ENCODE measurements at places on chromosomes 7 and 10.
A peak's percentile ranks its signal among the peaks of the same experiment; 100 is the strongest.

DNA sequence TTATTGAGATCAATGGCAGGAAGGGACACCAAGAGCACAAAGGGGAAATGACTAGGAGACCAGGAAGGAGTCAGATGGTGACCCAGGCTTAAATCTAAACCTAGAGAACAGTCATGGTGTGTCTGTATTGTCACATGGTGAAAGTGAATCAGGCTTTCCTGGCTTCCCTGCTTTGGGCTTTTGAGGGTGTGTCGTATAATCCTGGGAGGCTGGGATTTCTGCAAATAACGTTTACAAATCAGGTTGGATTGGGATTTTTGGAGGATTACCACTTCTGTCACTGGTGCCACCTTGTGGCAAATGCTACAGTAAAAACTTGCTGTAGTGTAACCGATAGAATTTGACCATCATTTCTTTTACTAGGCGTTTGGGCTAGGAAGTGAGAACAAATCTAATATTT is 502.6 kb downstream of the NRG3 start:
- no peak for DNase-seq

GRCh38 chr10:110009736-110010475 is 2.1 kb downstream of the ADD3 start:
- DNase-seq, result peak; percentile 73

GRCh38 chr7:157479326-157479725 is 142.5 kb downstream of the DNAJB6 start:
- DNase-seq, result no peak

DNA sequence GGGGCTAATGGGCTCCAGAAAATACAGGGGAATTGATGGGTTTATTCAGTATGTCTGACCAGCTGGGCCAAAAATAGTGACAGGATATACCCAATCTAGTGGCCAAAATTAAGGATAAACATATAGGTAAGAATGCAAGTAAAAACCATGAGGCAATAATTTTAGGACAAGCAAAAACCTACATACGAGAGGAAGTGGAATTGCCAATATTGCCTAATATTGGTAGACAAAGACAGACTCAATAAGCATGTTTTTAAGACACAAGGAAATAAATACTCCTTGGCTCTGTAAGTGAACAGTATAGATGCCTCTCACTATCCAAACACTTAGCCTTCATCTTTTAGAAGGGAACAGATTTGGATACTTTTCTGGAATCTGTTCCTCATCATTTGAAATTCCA is 51.0 kb downstream of the ATXN7L1 start:
- DNase-seq, result no peak

DNA sequence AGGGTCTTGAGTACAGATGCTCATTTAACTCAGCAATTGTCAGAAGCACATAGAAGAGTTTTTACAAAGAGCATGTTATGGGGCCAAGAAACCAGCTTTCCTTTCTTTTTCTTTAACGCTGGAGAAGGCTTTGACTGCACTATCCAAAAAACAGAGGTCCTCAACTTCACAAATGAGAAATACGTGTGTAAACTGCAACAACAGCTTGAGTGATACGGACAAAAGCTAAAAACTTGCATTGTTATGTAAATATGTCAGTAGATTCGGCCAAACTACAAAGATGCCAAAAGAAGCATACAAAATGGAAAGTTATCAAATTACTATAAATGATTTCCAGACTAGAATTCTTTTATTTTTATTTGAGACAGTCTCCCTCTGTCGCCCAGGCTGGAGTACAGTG is 62.4 kb upstream of the C10orf90 start:
- DNase-seq, result no peak

DNA sequence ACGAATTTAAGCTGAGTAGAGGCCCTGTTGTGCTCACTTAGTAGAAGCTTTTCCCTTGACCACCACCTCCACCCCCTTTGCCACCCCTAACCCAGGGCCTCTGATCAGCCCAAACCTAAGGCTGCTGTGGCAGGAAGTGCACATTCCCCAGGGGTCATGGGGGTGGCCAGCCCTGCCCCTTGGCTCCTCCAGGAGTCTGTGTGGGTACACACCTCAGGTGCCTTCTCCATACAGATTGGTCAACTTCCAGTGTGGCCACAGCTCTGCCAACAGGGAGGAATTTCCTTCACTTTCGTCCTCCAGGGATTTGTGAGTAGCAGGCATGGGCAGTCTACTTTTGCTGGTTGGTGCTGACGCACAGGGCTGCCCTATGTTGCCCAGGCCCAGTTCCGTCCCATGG is 249.9 kb upstream of the ZNF32 start:
- no peak for DNase-seq

DNA sequence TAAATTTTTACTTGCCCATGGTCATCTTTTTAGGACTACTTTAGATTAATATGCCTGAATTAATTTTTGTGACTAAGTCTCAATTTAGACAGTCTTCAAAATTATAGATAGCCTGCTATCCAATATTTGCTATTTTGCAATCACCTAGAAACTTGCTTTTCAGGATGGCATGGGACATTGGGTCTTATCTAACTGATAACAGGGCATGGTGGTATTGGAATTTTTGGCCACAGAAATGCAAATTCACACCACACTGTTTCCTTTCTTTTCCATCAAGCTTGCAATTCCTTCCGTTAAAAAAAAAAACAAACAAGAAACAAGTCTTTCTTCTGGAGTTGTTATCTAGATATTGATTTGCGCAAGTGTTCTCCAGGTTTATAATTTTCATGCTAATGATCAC is 8.8 kb downstream of the ARL5B start:
- no peak for DNase-seq

DNA sequence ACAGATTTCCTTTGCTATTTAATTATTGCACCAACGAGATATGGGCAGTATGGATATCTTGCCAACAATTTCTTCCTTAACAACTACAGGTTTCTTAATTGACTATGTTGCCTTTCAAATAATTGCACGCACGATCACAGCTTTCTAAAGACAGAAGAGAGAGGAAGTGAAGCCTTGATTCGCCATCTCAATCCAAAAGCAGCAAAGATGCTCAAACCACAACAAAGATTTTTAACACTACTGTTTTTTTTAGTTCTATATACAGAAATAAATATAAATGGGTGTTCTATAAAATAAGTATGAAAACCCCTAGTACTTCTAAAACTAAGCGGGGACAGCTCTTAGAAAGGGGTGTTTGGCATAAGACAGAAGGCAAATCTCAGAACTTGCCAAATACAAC is 251.3 kb downstream of the SFMBT2 start:
- no peak for DNase-seq

- DNase-seq, result no peak
Observed at GRCh38 chr7:152312316-152312715, 123.5 kb downstream of the KMT2C start.

GRCh38 chr10:92291616-92291865 is 574 bp downstream of the MARCHF5 start:
- no peak for DNase-seq

DNA sequence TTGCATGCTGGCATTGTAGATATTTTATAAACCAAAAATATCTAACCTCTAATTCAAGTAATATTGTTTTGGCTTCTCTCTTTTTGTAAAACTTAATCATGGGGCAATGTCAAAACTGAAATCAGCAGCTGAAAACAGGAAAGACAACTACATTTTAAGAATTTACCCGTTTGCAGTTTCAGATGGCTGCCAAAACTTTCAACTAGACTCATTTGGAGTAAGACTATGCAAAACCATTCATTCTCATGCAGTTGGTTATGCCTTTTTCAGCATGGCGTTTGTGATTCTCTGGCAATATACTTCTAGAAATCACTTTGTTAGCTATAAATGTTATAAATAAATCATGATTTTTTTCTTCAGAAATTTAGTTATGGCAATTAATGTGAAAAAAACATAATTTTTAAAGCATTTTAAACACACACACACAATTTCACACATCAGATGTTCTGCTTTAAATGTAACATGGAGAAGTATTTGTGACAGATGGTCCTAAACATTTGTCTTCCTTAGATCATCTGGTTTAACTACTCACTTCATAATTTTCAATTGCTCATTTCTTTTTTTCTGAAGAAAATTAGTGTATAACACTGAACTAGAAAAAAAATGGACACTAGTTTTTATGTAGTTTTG is 116.4 kb downstream of the ITGB8 start:
- no peak for DNase-seq

GRCh38 chr10:130193493-130194193 is 57.5 kb downstream of the GLRX3 start:
- DNase-seq, result no peak

- DNase-seq, result no peak
Observed at GRCh38 chr7:28981161-28981465, 23.0 kb upstream of the TRIL start.

GRCh38 chr10:71585564-71586290 is 133.9 kb downstream of the C10orf105 start:
- DNase-seq, result no peak

DNA sequence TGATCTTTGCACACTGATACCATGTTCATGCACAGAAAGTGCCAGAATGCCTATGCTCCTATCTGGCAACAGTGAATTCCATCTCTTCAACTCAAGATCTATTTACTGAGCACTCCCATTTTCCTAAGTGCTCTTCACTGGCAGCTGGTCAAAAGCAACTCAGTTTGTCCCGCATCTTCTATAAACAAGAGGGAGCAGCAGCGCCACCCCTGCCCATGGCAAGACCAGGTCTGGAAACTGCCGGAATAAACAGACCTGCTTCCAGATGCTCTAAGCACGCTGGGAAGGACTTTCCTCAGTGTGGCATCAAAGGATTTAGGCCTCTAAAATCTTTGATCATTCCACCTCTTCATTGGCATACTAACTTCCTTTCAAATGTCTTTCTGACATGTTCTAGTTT is 104.4 kb upstream of the MACROH2A2 start:
- no peak for DNase-seq

- no peak for DNase-seq
Observed at GRCh38 chr10:78688901-78689583, 379.7 kb upstream of the ZMIZ1 start.

DNA sequence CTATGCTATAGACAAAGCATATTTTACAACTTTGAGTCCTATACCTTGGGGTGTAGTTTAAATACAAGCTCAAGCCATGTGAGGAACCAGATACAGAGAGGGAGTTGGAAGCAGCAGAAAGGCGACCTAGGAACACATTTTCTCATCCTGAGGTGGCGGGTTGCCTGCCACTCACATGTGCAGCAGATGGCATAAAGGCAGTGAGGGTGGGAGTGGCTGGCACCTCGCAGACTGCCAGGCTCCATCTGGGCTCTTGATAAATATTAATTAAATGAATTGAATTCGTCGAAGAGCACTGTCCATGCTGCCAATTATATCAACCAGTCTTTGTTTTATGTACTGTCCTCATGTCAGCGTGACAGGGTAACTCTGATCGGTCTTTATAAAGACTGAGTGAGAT is 79.0 kb upstream of the SEMA3C start:
- DNase-seq, result no peak

GRCh38 chr10:120262857-120263547 is 194.0 kb upstream of the PLPP4 start:
- no peak for DNase-seq

DNA sequence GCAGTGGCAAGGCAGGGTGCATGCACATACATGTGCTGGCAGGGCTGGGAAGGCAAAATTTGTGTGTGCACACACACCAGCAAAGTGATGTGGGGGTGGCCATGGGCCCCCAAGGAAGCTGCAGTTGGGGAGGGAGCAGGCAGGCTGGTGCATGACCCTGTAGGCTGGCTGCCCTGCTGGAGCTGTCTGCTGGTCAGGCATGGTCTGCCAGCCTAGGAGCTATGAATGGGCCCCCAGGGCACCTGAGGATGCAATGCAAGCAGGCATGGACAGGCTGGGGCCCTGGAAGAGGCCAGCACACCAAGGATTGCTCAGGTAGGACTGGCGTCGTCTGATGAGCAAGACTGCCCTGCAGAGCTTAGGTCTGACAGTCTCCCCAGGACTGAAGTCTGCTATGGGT is 18.2 kb upstream of the PPP1R3A start:
- no peak for DNase-seq

DNA sequence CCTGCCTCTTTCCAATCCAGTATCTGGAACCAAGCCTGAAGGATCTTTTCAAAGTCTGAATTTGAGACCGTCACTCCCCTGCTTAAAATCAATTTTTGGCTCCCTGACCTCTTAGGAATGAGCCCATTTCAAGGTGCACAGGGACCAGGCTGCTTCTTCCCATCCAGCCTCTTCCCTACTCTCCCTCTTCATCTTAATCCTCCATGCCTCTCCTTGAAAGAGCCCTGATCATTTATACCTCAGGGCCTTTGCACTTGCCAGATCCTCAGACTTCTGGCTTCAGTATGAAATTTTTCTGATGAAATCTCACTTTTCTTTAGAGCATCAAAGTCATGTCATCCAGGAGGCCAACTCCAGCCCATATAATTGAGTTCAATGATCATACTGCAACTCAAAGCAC is 399.5 kb upstream of the CELF2 start:
- no peak for DNase-seq

DNA sequence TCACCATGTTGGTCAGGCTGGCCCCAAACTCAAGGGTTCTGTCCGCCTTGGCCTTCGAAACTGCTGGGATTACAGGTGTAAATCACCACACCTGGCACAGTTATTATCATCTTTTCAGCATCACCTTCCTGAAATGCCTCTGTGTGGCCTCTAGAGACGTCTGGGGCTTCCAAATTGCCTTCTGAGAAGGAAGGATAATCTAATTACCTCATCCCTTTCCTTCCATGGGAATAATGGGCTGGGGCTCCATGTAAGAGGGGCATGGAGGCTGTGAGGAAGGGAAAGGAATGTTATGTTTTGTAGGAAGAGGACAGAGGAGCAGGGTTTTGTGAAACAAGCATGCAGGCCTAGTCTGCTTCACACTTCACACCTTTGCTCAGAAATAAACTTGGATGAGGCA is 22.2 kb upstream of the PODXL start:
- DNase-seq, result no peak

GRCh38 chr10:120105001-120105400 is 212.5 kb downstream of the SEC23IP start:
- no peak for DNase-seq

DNA sequence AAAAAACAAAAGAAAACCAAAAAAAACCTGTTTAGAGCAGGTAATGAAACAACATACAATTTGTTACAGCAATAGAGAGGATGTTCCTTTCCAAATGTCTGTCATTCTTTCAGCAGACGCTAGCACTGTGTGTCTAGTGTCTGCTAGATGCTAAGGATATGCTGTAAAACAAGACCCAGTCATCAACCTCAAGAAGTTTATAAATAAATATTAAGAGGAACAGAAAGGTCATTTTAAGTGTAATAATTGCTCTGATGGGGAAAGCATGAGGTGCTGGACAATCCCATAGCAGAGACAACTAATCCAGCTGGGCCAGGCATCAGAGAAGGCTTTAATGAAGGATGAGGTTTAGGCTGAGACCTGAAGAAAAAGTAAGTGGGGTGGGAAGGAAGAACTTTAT is 23.3 kb upstream of the ASCC1 start:
- no peak for DNase-seq

- DNase-seq, result no peak
Observed at GRCh38 chr10:124469956-124470484, 8.4 kb downstream of the LHPP start.
